Fibroblast of skin of back (primary cell): ENCODE measurements at places on chromosomes 6 and 20.

GRCh38 chr20:50681359-50682064 lies 9.8 kb downstream of the RIPOR3 start:
- DNase-seq, result no peak

GRCh38 chr6:107917451-107918375 lies 40.3 kb downstream of the SEC63 start:
- DNase-seq, result no peak

DNA sequence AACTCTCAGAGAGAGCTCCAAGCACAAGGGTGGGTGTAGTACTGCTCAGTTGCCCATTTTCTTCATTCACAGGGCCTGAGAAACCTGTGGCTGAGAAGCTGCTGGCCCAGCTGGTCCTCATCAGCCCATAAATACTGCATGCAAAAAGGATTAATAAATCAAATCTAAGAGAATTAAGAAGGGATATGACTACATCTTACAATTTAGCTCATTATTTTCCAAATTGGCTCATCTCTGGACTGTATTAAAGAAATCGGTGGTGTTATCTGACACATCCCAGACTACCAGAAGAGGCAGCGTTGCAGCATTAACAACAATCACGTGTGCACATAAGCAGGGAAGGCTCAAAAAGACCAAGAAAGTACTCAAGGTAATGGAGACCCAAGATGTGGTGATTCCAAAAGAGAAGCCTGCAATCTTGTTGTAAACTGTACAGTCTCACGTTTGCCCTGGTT lies 90.7 kb downstream of the CD24 start:
- no peak for DNase-seq

DNA sequence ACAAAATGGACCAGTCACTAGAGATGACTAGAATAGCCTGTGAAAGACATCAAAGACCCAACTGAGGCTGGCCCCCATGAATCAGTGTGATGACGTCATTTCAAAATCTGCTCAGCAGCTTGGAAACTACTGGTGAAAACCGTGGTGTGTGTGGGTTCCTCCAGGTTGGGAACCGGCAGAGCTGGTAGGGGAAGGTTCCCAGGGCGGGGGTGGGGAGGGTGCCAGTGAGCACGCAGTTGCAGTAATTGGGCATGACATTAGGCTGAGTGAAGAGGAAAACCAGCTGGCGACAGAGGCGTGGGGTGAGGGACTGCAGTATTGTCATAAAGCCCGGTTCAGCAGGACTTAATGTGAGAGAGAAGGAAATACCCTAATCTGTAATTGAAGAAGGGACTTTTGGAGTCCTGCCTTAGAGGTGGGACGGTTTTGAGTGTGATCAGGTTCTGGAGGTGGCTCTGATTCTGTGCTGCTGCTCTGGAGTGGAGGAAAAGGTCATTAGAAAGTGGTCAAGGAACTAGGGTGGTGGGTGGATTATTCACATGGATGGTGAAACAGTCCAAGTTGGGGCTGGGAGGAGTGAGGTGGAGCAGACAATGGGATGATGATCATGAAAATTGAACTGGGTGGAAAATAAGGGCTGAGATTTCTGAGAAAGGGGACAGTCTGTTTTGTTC lies 52.0 kb upstream of the MTHFD1L start:
- DNase-seq, result peak; percentile 52

DNA sequence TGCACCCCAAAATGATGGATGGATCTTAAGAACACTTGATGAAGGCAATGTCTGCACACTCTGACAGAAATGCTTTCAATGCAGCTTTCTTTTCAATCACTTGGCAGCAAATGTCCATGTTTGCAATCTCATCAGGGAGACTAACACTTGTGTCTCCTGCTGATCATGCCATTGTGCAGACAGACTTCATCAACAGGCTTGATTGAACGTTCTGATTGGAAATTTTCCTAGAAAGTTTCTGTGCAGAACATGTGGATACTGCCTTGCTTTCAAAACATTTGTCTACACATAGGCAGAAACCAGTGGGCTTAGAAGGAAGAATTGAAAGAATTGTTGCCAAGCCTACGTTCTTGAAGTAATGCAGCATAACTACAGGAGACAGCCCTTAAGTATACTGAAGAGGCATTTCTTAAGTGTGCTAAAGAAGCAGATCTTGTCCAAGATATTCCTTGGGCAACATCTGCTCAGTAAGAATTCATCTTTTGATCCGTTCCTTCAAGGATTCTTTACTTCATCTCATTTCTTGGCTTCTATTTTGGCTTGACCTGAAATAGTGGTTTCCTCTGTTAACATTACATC lies 120.4 kb upstream of the PLCB4 start:
- DNase-seq, result no peak

- no peak for DNase-seq
Observed at GRCh38 chr6:167091026-167091804, 31.7 kb upstream of the CCR6 start.

DNA sequence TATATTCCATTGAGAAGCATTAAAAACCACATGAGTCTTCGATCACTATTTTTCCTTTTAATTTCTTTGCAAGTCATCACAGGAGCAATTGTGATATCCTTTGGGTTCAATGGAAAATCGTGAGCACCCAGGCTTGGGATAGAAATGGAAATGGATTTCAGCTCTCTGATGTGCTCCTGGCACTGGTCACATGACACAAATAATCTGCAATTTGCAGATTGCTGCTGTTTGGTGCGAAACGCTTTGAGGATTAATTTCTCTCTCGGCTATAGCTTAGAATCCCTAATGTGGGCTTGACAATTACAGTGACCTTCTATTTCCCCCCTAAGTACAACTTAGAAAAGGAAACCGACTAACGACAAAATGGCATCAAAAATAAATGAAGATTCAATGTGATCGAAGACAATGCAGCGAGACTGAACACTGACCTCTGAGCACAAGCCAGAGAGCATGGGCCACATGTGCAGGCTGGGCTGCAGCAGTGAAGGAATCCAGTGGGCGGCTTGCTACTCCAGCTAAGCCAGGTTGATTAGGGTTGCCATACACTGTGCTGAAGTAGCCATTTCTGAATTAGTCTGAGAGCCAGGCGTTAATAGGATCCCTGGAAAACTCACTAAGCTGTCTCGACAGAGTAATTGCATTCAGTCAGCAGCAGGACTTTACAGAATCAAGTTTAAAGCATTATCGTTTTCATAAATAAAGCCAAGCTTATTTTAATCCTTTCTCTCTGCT lies 301.8 kb upstream of the AGPAT4 start:
- DNase-seq, result no peak

DNA sequence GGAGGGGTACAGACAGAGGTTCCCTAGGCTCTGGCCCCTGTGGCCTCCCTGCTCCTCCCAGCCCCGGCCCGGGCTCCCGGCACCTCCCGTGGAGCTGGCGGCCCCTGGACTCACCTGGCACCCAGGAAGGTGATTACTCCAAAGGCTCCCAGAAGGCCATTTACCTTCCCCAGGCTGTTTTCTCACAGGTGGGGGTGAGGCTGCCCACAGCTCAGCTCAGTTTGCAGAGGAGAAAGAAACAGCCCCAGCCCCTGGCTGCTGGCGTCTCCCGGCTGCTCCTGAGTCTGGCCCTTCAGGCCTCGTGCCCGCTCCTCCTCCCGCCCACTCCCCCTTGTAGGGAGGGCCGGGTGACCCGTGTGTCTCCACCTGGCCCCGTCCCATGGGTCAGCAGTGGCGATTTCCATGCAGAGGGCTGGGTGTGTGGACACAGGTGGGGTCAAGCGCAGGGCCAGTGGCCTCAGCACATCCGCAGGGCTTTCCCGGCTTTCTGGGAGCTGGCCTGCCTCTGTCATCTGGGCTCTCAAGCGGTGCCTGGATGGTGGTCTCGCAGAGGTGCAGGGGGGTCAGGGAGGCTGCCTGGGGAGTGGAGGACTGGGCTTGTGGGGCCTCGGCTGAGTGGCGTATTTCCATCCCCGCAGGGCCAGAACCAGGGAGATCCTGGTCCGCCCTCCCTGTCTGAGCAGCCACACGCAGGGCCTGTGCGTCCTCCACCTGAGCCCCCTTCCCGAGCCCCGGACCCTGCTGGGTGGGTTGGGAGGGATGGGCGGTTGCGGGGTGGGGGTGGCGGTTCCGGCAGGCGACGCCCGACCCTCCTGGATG lies 20.2 kb upstream of the GATA5 start:
- no peak for DNase-seq

DNA sequence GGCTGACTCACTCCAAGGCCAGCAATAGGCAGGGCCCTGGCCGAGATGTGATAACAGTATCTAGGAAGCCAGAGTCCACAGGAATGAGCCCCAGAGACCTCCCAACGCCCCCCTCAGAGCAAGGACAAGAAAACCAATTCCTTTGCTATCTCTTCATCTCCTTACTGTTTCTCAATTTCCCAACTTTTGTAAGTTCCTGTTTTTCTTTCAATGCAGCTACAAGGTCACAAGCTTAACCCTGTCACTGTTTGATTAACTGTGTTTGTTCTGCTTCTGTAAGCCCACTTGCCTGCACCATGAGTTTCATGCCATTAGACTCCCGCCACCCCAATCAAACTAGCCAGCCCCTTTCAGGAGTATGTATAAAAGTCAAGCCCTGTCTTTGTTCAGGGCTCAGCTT lies 3.5 kb downstream of the FKBP1C start:
- DNase-seq, result no peak

GRCh38 chr6:111664565-111665030 lies 58.9 kb upstream of the TRAF3IP2 start:
- DNase-seq, result no peak

DNA sequence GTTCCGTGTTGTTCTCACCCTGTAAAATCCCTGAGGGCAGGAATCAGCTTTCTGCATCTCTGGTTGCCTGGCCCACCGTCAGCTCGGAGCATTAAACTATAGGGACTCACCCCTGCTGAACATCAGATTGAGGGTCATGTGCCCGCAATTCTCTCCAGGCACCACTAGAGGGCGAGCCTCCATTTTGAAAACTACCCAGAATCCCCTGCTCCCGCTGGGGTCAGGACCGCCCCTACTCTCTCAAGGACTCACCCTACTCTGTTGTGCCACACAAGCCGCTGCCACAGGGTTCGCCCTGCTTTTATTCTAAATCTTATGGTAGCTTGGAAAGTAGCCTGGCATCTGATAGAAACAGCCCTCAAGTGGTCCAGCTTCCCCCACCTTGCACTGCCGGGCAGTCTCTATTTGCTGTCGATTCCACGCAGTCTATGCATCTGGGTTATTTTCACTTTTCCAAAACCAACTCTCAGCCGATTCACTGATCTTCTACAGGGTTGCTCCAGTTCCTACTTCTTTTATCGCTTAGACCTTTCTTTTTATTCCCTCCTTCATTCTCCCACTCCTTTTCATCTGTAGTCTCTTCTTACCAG lies 244.1 kb upstream of the QKI start:
- DNase-seq, result no peak

- DNase-seq, result no peak
Observed at GRCh38 chr6:169161572-169162167, 92.0 kb downstream of the THBS2 start.

DNA sequence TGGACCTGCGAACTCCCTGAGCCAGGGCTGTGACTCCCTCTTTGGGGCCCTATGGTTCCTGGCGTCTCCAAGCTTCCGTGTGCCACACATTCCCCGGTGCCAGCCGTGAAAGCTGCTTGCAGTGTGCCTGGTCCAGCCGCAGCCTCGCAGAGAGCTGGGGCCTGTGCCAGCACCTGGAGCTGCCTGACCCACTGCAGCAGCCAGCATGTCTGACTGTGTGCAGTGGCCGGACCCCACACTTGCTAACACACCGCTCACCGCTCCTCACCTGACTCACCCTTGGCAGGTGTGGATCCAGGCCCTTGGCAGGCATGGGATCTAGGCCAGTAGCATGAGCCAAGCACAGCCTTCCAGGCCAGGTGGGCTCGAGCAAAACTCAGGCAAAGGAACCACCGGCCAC lies 227.5 kb downstream of the OTOR start:
- no peak for DNase-seq

DNA sequence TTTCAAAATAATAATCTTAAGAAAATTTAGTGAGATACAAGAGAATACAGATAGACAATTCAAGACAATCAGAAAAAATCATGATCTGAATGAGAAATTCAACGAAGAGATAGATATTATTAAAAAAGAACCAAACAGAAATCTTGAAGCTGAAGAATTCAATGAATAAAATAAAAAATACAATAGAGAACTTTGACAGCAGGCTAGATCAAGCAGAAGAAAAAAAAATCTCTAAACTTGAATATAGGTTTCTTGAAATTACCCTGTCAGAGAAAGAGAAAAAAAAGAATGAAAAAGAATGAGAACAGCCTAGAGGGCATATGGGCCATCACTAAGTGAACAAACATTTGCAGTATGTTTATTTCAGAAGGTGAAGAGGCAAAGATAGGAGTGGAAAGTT lies 39.0 kb downstream of the IL22RA2 start:
- DNase-seq, result no peak

- DNase-seq, result no peak
Observed at GRCh38 chr20:63697357-63697867, 960 bp downstream of the TNFRSF6B start.
